NCI-H510A (cell line): ENCODE measurements at places on chromosomes 5 and 9.

- DNase-seq: no peak
Measured at GRCh38 chr9:89382026-89382986, 64.0 kb downstream of the SECISBP2 start.

DNA sequence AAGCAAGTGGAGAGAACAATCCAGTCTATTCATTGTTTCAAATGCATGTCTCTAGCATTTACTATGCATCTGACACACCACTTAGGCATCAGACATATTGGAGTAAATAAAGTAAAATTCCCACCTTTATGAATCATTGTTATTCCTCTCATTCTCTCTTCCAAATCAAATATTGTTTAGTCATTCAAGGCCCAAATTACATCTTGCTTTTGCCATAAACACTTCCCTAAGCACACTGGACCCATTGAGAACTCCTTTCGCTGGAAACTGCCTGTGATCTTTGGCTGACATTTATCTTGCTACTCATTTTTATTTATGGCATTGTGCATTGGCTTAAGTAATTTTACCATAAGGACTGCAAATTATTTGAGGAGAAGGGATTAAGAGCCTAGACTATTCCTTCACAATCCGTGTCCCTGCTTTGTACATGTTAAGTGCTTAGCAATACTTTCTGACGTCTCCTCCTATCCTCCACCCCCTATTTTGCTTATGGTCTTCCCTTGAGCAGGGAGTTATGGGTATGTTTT lies 7.4 kb downstream of the C5orf46 start:
- no peak for DNase-seq

DNA sequence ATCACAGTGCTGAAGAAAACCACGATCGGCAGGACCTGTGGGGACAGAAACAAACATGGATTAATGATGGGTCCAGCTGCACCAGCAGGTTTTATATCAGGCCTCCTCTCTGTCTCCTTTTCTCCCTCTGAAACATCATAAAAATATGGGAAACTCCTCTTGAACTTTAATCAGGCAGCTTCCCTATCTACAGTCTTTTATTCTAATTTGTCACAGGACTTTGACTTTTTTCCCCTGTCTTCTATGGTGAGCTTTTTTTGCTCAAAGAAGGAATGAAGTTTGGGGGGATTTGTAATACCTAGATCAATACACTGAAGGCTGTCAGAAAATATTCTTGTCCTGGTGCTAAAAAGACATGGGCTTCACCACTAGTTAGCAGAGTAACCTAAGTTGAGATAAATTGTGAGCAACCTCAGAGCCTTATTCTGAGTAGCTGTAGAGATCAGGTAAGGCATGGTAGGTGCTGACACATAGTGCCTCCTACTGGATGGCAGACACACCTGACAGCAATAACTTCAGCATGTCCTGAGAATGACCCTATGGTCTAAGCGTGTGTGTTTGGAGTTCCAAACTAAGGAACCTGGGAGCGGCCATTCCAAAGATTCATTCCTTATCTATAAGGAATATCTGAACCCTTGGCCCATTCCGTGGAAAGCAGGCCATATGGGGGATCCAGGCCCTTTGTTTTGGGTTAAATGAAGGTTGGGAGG lies 46.2 kb downstream of the SLC28A3 start:
- no peak for DNase-seq

GRCh38 chr5:141811287-141812155 lies 66.7 kb downstream of the PCDH1 start:
- no peak for DNase-seq

DNA sequence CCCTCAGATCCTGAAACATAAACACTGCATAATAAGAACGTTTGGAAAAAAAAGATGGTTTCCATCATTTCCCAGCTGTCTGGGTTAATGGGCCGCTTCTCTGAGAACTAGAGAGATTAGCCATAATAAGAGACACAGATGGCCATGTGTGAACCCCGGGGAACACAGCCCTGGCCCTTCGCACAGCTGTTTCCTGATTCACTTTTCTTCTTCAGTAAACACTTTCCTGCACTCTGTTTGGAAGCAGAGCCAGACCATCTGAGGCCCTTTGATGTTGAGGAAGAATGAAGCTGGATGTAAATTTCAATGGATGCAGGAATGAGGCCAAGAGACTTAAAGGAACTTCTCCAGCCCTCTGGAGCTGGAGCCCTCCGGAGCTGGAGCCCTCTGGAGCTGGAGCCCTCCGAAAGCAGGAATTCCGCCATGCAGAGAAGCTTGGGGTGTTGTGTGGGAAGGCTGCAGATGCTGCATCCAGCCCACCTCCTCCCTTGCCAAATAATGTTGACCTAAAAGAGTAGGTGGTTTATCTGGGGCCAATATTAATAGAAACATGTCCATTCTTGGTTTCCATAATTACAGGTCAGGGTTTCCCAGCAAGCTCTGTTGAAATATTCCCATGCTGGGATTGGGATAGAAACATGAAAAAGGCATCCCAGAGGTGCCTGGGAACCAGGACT lies 218.9 kb downstream of the NXNL2 start:
- DNase-seq: no peak

DNA sequence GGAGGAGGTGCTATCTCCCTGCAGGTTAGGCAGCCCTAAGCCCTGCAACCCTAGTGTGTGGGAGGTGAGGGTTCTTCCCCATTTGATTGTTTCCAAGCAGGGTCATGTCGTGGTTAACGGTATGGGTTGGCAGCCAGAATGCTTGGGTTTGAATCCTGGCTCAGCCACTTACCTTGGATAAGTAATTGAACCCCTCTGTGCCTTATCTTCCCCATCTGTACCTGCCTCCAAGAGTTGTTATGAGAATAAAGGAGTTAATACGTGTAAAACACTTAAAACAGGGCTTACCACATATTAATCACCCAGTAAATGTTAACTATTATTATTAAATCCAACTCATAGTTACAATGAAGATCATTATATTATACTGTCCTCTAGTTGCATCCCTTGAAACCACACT lies 52.2 kb upstream of the SPATA31E1 start:
- DNase-seq: no peak

- no peak for DNase-seq
Measured at GRCh38 chr9:97276310-97276852, 31.1 kb upstream of the CCDC180 start.

DNA sequence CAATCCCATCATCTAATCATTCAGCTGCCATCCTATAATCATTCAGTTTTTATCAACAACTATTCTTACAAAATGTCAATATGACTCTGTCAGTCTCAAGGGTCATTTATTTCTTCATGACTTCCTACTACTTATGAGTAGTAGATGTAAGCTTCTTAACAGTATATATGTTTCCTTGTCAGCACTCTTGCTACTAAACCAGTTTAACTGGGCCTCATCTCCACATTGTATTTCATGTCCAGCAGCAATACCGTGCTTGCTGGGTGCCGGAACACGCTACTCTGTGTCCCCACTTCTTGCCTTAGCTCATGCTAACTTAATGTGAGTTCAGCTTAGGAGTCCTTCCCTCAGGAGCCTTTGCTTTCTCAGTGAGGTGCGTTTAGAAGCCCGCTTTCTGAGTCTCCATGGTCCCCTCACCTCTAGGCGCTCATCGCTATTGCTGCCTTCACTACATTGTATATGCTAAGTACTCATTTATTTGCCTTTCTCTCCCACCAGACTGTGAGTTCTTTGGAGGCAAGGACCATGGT lies 32.9 kb downstream of the ELL2 start:
- DNase-seq: no peak

GRCh38 chr5:146079695-146080373 lies 25.5 kb downstream of the PLAC8L1 start:
- no peak for DNase-seq

GRCh38 chr5:157130925-157131324 lies 11.7 kb downstream of the MED7 start:
- no peak for DNase-seq

- no peak for DNase-seq
Measured at GRCh38 chr5:156037151-156037909, 289.6 kb upstream of the SGCD start.

- DNase-seq: no peak
Measured at GRCh38 chr5:67021962-67022361, 174.6 kb downstream of the CD180 start.

- no peak for DNase-seq
Measured at GRCh38 chr5:170612256-170612678, 108.4 kb downstream of the KCNIP1 start.

DNA sequence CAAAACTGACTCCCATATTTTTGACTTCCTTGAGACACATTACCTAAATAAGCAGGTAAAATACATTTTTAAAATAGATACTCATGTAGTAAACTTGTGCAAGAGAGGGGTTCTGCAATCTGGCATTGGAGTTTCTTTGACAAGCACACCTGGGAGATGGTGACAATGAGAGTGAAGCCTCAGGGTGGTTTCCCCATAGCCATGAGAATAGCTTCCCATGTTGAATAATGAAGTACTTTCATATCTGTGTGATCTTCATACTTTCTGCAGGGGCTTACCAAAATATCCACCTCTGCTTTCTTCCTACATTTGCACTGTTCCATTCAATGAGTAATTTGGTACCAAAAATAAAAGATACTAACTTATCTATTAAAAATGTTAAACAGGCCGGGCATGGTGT lies 44.7 kb upstream of the VCAN start:
- no peak for DNase-seq

DNA sequence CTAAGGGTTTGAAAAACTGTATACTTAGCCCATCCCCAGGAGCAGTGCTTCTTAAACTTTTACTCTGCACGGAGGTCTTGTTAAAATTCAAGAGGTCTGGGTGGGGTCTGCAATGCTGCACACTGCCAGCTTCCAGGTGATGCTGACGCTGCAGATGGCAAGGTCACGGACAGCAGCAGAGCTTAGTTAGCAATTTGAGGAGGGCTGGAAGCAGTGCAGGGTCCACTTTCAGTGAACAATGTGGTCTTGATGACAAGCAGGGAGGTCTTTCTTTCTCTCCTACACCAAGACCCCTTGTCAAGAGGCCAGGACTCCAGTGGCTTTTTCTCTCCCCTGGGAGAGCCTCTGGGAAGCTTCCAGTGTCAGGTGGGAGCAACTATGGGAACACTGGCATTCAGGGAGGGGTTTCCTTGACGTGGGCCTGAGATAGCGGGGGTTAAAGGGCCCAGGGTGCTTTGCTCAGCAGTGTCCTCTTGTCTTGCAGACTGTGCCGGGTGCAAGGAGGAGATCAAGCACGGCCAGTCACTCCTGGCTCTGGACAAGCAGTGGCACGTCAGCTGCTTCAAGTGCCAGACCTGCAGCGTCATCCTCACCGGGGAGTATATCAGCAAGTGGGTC lies 65.0 kb upstream of the AFAP1L1 start:
- DNase-seq: no peak

DNA sequence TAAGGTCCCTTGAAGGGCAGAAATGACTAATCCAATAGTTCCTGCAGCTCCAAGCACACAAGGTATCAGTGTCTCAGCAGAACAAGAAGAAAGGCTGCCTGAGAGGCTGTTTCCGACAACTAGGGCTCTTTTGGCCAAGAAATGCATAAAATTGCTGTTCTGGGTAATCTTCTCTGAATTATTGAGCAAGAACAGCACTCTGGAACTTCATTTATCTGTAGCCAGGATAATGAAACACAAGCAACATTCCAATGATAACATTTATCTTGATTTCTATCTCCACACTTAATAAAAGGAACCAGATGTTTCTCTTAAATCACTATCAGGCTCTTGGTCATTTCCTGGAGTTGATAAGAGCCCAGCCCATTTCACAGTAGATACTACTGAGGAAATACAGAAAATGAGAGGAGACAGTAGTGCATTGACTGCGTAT lies 17.0 kb upstream of the AUH start:
- DNase-seq: no peak

- DNase-seq: no peak
Measured at GRCh38 chr9:98330831-98331230, 75.4 kb upstream of the TBC1D2 start.

- no peak for DNase-seq
Measured at GRCh38 chr5:137164961-137165360, 334.2 kb downstream of the SPOCK1 start.

GRCh38 chr9:92534204-92534603 lies 1.6 kb downstream of the ECM2 start:
- no peak for DNase-seq

- no peak for DNase-seq
Measured at GRCh38 chr9:112149211-112149610, 25.9 kb downstream of the SUSD1 start.
